Body of pancreas (tissue), 4 donors: ENCODE measurements at places on chromosomes 11 and 22.

- DNase-seq = no peak
Observed at GRCh38 chr11:11514246-11514645, 107.6 kb downstream of the GALNT18 start.

GRCh38 chr22:50583294-50583861, 729 bp upstream of the CHKB start:
- no peak for DNase-seq

- DNase-seq = no peak
Observed at GRCh38 chr11:68878022-68878421, 25.6 kb downstream of the MRPL21 start.

GRCh38 chr11:27395556-27396258, 32.7 kb upstream of the CCDC34 start:
- peak; percentile 64 for DNase-seq

DNA sequence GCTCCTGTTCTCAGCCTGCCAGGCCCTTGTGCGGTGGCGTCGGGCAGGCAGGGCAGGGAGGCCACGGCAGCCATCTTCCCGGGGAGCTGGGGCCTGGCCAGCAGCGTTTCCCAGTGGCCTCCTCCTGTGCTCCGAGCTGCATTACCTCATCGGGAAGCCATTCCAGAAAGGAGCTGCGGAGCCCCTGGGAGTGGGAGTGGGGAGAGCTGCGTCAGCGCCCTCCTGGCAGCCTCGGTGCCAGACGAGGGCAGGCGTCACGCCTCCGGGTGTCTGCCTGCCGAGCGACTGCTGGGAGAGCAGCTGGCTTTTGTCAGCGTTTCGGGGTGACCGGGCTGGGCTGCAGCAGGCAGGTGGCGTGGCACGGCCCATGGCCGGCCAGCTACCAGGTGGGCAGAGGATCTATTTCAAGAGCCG, 30.9 kb upstream of the WNT7B start:
- DNase-seq = peak; percentile 77

- DNase-seq = no peak
Observed at GRCh38 chr11:70445605-70446004, 47.3 kb downstream of the CTTN start.

DNA sequence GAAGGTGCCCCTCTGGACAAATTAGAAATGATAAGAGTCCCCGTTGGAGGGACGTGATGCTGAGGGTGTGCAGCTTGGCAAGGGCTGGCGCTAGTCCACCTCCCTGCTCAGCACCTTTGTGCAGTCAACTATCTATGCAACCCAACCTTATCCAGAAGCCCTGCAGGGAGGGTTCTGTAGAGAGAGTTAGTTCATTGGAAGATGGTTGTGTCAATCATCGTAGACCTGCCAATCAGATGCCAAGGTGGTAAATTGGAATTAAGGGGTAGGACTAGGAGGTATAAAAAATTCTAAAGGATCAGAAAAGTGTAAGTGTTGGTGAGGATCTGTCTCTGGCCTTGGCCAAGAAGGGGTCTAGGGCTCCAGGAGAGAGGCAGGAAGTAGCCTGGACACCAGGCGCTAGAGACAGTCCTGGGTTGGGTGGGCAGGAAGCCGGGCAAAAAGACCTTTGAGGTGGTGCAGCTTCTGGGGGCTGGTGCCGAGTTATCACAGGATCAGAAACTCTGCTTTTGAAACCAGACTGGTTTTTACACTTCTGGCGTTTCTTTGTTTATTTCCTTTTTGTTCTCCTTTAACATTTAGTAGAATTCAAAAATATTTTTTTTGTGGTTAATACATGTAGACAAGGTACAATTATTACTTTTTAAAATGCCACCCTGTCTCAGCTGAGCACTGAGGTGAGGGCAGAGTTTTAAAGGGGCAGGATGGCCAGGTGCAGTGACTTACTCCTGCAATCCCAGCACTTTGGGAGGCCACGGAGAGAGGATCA, 1.6 kb downstream of the C1QTNF6 start:
- DNase-seq = no peak

DNA sequence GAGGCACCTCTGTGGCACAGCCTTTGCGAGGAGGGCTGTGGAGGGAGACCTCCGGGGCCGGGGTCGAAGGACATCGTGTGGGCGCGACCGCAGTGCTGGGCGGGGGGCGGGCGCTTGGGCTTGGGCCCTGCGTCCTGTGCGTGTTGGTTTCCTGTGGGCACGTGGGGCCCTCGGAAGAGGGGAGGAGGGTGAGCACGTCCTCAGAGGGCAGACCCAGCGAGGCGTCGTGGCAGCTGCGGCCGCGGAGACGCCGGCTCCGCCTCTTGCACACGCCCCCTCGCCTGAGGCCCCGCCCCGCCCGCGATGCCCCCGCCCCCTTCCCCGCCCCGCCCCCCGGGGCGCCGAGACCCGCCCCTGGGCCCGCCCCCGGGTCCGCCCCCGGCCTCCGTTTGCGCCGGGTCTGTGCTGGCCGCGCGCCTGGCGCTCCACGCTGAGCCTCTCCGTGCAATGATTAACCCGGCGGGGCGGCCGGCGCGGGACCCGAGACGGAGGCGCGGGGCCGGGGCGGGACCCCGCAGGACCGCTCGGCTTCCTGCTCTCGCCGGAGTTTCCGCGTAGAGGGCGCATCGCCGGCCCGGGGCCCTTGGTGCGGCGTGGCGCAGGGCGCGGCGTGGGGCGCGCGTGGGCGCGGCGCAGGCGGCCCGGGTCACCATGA, at the start of gene PRR5:
TSS of gene PRR5 (plus strand) at position 381 of the 655 bp plus-strand sequence. CDS start at position 652, 271 bp downstream.
- DNase-seq = peak; percentile 91

- peak; percentile 11 for DNase-seq
Observed at GRCh38 chr11:77089004-77089545, 13.6 kb upstream of the OMP start.

DNA sequence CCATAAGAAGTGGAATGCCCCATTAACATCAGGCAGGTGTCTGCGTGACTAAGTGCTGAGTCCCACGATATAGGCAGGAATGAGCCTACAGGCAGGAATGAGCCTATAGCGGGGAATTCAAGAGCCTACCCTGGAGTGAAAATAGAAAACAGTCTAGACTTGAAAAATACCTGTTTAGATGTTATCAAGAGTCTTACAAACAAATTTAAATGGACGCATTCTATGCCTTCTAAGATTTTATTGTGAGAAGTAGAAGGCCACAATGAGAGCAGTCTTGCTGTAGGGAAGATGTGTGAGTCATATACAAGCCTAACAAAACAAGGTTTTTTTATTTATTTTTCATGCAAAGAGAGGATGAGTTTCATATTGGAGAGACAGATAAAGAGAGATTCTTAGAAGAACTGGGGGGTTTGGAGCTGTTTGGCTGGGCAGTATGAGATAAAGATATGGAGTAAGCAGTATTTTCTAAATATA, 200.8 kb upstream of the ZC3H12C start:
- DNase-seq = no peak

DNA sequence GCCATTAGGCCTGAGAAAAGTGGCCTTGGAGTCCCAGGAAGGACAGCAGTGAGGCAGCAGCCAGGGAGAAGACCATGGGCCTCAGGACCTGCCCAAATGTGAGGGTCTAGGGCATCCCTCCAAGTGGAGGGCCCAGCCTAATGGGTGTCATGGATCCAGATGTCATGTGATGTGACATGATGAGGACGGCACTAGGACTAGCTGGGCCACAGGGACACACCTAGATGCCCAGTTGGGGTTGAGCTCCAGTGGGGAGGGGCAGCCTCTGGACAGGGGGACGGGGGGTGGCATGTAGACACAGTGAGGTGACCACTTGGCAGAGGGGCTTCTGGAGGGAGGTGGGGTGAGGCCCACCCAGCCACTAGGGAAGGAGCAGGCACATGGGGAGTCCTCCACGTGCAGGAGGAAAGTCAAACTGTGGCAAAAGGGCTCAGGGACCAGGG, 5.4 kb downstream of the SCARF2 start:
- no peak for DNase-seq

DNA sequence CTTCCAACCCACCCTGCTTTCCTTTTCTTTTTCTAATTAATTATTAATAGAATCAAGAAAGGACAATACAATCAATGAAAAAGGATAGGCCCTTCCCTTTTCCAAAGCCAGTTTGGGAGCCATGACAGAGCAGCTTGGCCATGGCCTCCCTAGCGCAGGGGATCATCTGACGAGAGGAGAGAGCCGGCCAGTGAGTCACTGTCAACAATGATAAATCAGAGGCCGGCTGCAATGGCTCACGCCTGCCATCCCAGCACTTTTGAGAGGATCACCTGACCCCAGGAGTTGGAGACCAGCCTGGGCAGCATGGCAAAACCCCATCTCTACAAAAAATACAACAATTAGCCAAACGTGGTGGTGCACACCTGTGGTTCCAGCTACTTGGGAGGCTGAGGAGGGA, 27.5 kb upstream of the KRTAP5-7 start:
- DNase-seq = no peak

GRCh38 chr11:61477727-61478148, 30.8 kb upstream of the LRRC10B start:
- peak; percentile 38 for DNase-seq

DNA sequence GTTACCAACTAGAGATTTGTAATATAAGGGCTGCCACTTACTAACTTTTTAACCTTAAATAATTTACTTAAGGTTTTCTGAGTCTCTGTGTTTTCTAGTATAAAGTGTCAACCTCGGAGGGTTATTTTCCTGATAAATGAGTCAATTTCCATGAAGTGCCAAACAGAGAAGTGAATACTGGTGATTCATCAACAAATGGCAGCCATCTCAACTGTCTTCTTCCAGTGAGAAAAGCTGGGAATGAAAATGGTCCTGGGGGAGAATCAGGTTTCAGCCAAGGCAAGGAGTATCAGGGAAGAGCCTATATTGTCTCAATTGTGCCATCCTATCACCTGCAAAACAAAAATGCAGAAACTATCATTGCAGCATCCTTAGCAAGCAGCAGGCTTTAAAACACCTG, 129.1 kb downstream of the LUZP2 start:
- DNase-seq = no peak

- DNase-seq = no peak
Observed at GRCh38 chr11:126475014-126475991, 119.8 kb downstream of the ST3GAL4 start.

GRCh38 chr22:49602481-49602880, 225.2 kb downstream of the BRD1 start:
- DNase-seq = no peak

DNA sequence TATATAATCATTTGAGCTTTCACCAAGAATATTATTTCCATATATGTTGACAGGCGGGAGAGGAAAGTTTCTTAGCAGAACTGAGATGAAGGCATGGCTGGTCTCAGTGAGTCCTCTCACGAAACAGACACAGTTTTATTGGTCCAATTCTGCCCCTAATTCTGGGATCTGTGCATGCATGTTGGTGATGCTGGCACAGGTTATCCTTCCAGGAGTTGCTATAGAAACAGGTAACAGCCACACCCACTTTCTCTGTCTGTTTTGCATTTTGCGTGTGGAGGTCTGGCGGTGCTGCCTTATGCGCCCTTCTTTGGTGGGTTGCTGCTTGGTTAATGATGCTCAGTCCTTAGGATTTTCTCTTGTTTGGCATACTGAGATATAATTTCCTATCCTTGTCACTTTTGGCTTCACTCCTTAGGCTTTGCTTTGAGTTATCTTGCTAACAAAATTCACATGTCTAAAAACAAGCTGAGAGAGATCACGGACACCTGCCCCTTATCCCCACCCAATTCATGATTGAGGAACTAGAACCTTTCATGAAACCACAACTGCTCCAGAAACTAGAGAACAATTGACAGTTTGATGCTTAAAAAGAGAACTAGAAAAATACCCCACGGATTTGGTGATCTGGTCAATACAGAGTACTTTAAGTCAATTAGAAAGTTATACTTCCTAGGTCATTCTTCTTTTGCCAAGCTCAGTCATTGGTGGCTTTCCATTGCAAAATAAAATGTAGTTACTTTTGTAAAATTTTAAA, 189.3 kb downstream of the FAT3 start:
- DNase-seq = no peak

GRCh38 chr22:22820626-22821025, 67.0 kb upstream of the IGLL5 start:
- no peak for DNase-seq

DNA sequence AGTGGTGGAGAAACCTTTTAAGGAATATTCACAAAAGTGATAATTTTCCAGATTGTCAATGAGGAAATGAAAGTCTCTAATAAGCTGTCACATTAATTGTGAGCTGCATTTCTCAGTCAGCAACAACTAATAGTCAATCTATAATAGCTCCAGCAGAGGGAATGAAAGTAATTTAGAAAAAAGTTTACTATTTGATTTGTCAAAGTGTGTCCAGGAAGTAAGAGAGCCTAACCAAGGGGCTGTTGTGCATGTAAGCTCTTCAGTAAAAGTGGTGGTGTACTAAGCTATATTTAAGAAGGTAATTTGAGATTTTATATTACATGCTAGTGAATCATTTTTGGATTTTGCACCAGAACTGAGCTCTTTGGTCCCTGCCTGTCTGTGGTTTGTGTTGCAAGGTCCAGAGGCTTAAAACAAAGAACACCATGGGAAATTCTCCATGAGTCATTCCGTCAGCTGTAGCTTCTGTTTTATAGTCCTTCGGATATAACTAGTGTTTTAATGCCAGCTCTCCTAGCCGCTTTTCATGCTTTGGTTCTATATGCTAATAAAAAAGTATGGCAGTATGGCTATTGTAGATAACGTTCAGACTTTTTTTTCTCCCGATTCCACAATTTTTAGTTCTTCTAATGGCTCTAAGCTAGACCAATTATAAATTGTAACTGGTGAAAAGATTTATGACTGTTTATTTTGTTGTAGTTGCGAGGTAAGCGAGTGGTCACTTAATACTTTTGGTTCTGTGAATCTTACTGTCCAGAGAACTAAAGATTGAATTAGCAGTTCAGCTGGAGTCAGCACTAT, 64.6 kb downstream of the ARHGEF12 start:
- DNase-seq = peak; percentile 37

- no peak for DNase-seq
Observed at GRCh38 chr22:33788927-33789326, 131.3 kb downstream of the LARGE1 start.

GRCh38 chr11:106723071-106723470, 295.2 kb downstream of the GUCY1A2 start:
- no peak for DNase-seq

GRCh38 chr22:48118654-48119053, 1356.2 kb downstream of the TBC1D22A start:
- no peak for DNase-seq

DNA sequence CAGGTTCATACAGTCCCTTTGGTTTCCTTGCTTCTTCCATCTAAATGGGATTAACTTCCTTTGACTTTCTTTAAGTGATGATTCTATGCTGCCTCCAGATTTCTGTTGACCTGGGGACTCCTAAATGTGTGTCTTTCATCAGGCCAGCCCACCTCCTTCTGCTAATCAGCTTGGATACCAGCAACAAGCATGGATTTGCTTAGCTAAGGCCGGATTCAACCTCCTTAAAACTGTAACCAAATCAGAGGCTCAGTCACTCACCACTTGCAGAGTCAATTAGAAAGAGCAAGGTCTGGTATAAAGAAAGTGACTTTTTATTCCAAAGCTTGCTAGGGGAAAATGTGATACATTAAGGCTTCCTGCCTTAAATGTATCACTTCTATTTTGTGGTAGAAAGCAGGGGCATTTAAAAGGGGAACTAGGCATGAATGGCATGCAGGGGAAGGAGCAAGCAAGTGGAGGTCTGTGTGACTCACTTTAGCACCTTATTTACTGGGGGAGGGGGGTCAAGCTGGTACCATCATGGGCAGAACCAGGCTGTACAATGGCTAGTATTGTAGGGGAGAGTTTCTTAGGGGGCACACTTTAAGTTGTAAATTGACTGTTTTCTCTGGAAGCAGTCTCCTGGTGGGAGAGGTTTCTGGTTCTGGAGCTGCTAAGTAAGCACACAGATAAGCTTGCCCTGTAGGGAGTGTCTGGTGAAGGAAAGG, 239.0 kb upstream of the PDGFD start:
- DNase-seq = no peak

GRCh38 chr11:2691355-2691761, 8.4 kb downstream of the KCNQ1OT1 start:
- DNase-seq = peak; percentile 3
